ENCODE measurements at places on chromosomes 2 and 18.
A peak's percentile ranks its signal among the peaks of the same experiment; 100 is the strongest.

DNA sequence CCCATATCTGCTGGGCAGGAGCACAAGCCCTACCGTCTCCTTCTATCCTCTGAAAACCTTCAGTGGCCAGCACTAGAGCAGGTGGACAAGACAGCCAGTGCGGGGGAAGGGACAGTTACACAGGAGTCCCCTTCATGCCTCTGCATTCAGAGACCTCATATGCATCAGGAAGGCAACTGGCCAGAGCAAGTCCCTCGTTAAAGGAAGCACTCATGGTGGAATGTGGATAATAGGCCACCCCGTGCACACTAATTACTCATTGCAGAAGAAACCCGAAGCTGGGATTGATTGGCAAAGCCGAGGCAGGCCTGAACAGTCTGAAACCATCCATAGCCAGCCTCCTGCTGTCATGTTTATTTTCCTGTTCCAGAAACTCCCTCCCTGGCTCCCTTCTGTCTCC lies 11.2 kb downstream of the KIAA2012 start:
- no peak for DNase-seq

DNA sequence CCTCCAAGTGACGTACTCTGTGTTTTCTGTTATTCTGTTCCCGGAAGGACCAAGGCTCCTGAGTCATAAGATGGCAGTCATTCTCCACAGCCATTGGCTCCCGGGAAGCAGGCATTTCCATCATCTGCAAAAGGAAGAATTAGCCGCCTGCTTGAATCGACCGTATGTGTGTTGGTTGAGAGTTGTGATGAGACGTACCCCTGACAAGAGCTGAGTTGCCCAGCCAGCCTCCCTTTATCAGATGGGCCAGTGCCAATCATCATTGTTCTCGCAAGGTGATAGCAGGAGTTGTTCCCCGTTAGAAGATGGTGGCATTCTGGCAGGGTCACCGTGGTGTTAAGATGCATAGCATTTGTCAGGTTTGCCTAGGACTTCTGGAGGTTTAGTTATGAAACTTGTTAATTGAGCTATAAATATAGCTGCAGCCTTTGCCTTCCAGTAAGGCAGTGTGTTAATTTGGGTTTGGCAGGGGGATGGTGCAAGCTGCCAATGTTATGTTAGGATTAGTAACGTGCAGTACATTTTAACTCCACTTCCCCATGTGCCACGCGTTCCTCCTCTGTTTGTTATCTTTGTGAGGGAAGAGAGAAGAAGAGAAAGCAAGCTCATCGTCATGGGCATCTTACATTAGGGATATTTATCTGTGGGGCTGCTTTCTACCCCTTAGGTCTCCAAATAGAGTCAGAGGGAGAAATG lies 652.7 kb upstream of the FANCL start:
- no peak for DNase-seq

DNA sequence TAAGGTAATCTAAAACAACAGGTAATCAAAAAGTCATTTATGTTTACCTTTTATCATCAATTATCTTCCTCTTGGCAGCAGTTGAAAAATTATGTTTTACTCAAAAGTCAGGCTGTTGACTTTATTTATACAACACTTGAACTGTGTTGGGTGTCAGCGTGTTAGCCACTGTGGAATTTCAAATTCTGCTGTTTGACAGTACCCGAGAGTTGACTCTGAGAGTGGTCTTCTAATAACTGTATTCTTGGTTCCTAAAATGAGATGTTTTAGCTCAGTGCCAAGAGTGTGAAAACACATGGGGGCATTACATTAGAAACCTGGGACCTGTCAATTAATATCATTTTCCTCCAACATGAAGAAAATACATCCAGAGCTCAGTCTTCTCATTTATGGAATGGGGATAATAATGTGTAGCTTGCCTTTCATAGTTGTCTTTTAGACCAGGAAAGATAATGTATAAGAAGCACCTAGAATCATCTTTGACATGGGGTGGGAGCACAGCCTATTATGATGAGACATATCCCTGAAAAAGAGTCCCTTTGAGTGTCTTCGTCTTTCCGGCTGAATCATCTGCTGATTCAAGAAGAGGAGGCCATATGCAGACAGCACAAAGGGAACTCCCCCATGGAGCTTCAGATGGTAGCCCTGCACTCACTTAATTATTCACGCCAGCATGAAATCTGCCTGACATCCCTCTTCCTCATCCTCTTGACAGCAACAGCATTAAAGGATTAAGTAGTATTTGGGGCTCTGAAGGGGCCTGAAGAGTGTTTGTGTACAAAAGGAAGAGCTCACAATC lies 89.1 kb downstream of the AFF3 start:
- no peak for DNase-seq

- no peak for DNase-seq
These were observed 155.7 kb downstream of the CELF4 start for GRCh38 chr18:37409878-37410277.

DNA sequence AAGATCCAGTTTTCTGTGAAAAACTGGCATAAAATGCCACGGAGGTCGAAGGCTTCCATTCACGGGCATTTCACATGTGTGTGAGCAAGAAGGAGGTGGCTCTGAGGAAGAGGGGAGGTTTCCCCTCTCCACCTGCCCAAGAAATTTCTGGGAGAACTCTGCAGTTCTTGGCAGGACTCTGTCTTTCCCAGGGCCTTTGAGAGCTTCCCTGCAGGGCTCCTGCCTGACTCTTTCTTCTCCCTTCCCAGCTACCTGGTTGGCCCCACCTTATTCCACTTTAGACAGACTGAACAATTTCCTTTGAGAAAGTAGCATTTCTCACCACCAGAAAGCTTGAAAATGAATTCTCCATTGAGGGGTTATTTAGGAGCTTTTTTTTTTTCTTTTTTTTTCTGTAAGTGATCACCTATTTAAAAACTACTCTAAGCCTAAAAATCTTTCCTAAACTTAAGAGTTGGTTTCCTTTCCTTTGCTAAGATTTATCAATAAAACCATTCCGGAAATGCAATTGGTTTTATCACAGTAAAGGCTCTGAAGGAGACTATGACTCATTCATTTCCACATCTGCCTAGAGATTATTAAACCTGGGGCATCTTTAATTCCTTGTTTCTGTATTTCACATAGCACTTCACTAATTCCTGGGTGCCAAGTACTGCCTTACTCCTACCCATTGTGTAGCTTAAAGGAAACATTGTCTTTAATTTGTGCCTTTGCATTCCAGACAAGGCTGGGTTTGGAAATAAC lies 59.3 kb downstream of the UNC80 start:
- DNase-seq, result no peak

- DNase-seq, result no peak
These were observed 1410.4 kb upstream of the ZEB2 start for GRCh38 chr2:145930318-145930717.

DNA sequence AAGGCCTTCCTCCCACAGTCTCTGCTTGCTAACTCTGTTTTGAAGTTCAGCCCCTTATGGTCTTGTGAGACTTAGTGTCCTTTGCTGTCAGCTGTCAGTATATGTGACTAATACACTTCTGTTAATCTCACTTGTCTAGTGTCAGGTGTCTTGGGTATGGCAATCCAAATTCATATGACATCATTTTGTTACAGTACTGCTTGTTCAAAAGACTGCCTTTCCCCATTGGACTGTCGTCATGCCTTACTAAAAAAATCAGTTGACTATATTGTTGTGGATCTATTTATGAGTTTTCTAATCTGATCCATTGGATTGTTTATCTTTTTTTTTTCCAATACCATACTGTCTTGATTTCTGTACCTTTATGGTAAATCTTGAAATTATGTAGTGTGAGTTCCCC lies 611.4 kb upstream of the HS6ST1 start:
- DNase-seq, result no peak

GRCh38 chr2:174784316-174784715 lies 20.0 kb upstream of the CHRNA1 start:
- DNase-seq, result no peak

DNA sequence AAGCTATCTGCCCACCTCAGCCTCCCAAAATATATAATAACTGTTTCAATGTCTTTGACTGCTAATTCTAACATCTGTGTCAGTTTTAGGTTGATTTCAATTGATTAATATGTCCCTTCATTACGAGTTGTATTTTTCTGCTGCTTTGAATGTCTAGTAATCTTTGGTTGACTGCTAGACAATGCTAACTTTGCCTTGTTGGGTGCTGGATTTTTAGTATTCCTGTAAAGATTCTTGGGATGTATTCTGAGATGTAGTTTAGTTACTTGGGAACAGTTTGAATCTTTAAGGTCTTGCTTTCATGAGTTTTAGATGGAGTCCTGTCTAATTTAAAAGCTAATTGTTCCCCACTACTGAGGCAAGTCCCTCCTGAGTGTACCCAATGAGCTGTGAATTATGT lies 114.4 kb downstream of the TFCP2L1 start:
- DNase-seq, result no peak

DNA sequence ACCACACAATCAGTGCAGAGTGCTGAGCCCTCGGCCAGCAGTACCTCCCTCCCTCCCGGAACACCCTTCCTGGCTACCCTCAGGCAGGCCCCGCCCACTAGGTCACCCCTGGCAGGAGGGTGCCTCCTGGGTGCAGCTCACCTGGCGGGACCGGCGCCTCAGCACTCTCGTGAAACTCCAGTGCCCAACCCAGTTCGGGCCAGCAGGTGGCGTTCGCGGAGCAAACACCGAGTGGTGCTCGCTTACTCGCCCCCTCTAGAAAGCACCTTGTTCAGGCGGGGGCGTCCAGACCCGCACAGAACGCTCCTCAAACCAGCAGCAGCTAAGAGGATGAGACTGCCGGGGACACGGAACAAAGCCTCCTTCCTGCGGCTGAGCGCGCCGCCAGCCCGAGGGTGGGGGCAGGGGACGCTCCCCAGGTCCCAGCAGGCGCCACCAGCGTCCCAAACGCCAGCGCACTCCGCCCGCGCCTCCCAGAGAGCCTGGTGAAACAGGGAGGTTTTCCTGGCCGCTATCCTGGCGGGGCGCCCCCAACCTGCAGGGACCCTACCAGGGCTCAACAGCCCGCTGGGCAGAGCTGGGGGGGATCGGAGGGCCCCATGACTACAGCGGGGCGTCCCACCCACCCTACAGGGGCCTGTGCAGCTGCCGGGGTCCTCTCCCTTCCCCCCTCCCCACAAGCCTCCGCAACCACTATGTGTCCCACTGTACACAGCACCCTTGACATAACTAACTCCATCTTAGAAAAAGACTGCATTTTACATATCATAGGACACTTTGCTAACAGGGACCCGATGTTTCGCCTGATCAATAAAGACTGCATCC lies 44.7 kb downstream of the MRPS5 start:
- peak; percentile 94 for DNase-seq

GRCh38 chr2:494853-495252 lies 182.4 kb downstream of the TMEM18 start:
- DNase-seq, result no peak

DNA sequence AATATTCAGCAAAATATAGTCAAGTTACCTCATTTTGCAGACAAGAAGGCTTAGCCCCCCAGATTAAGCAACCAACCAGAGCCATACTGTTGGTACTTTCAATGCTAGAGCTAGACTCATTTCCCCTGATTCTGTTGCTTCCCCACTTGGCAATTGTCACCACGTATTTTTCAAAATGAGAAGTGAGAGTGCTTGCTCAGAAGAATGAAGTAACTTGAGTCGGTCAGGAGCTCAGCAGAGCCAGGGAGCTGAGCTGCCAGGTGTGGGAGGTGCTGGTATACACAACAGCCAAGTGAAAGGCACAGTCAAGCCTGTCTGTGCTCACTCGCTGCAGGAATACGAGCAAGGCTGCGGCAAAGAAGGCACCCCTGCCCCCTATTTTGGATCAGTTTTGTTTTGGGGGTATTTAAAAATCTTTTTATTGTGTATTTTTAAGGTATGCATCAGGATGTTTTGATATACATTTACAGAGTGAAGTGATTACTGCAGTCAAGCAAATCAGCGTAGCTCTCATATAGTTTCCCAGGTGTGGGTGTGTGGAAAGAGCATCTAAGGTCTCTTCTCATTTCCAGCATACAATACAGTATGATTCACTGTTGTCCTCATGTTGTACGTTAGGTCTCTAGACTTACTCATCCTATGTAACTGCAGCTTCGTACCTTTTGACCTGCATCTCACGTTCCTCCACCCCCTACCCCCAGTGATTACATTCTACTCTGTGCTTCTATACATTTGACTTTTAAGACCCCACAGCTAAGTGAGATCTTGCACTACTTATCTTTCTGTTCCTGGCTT lies 62.4 kb downstream of the MRPS9 start:
- DNase-seq, result no peak

- peak; percentile 24 for DNase-seq
These were observed 420.2 kb upstream of the CHST9 start for GRCh38 chr18:27605107-27605834.

DNA sequence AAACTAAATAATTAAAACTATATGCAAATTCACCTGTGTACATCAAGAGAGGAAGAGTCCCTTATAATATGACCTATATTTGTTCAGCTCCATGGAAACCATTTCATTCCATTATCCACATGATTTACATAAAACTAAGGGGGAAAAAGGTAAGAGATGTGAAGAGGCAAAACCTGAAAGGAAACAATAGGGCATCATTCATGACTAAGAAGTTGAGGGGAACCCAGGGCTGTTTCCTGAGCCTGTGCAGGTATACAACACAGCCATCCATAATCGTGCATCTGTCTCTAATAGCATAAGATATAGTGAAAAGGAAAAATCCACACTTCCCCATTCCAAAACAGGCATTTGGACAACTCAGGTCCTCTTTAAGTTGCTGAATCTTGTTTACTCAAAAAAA lies 151.3 kb downstream of the NR4A2 start:
- no peak for DNase-seq

GRCh38 chr2:100824842-100825241 lies 4.9 kb downstream of the NPAS2 start:
- no peak for DNase-seq

GRCh38 chr2:232415138-232415690 lies 8.6 kb downstream of the ALPG start:
- no peak for DNase-seq

- no peak for DNase-seq
These were observed 10.8 kb upstream of the PRLH start for GRCh38 chr2:237555560-237555959.

DNA sequence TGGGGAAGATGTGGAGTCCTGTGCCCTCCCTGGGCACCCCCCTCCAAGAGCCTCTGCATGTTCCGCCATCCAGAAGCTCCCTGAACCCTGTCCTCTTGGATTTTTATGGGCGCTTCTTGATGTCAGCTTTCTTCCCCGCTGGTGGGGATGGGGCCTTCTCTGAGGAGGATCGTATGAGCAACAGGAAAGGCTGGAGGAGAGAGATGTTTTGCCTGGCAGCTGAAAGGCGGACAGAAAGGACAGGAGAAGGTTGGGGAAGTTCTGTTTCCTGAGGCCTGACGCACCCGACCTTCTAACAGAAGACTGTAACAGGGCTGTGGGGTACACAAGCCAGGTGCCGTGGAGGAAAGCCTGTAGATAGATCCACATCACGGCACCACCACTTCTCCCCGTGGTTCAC lies 238.8 kb downstream of the LDLRAD4 start:
- no peak for DNase-seq

All from stimulated activated CD4-positive, alpha-beta T cell treated with anti-CD3 and anti-CD28 coated beads, Interleukin-15, amount 100 ng/mL, for 24 hours (primary cell).